ENCODE measurements at places on chromosomes 3 and 15. TPM values are rescaled to one million over a fixed set of nuclear protein-coding genes. Genes with fewer than 3 reads are reported as not detected.

GRCh38 chr15:36108541-36108940, 470.9 kb upstream of the CDIN1 start:
- no peak for DNase-seq
- no peak overlapping the region for H3K27ac ChIP-seq
- no peaks in the 10 kb centered on the region for H3K36me3 ChIP-seq
- H3K4me1 ChIP-seq = peaks cover 7% of the 10 kb centered on the region

VIPR1 gene
- 148 TPM for total RNA-seq

DNA sequence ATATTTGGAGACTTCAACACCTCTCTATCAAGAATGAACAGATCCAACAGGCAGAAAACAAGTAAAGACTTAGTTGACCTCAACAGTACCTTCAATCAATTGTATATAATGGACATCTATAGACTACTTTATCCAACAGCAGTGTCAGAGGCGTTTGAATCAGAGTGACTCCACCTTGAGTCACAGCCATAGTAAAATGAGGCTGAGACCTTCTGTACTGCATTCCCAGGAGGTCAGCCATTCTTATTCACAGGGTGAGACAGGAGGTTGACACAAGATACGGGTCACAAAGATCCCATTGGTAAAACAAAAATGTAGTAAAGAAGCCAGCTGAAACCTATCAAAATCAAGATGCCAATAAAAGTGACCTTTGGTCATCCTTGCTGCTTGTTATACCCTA, 299.8 kb downstream of the CNTN3 start:
- H3K27me3 ChIP-seq = no peaks in the 10 kb centered on the region
- H3K4me3 ChIP-seq = no peak overlapping the region
- no peak overlapping the region for H3K27ac ChIP-seq
- DNase-seq = no peak
- H3K36me3 ChIP-seq = no peaks in the 10 kb centered on the region

RRP9 gene
- 13.4 TPM for total RNA-seq

KLHL40 gene
- not detected for total RNA-seq

DNA sequence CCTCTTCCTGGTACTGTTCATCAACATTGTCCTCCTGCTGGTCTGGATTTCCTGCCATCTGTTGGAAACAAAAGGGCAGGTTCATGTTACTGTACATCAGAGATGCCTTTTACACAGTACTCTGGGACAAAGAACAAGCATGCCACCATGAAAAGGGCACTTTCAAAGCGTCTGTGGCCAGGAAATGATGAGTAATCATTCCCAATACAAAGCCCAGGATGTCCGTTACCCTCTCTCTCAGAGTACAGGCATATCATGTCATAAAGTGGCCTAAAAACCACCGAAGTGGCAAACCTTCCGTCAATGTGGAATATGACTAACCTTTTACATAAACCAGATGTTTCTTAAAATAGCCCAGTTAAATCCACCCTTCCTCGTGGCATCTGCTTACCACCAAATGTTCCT, 71.2 kb downstream of the GOLIM4 start:
- H3K36me3 ChIP-seq = peaks cover 73% of the 10 kb centered on the region
- no peak for DNase-seq
- H3K27me3 ChIP-seq = no peaks in the 10 kb centered on the region
- H3K4me3 ChIP-seq = no peak overlapping the region

- H3K27me3 ChIP-seq = no peaks in the 10 kb centered on the region
- DNase-seq = no peak
- no peak overlapping the region for H3K27ac ChIP-seq
- no peak overlapping the region for H3K4me3 ChIP-seq
- H3K4me1 ChIP-seq = no peaks in the 10 kb centered on the region
These were observed 27.0 kb upstream of the CD200R1L start for GRCh38 chr3:112873632-112874031.

DNA sequence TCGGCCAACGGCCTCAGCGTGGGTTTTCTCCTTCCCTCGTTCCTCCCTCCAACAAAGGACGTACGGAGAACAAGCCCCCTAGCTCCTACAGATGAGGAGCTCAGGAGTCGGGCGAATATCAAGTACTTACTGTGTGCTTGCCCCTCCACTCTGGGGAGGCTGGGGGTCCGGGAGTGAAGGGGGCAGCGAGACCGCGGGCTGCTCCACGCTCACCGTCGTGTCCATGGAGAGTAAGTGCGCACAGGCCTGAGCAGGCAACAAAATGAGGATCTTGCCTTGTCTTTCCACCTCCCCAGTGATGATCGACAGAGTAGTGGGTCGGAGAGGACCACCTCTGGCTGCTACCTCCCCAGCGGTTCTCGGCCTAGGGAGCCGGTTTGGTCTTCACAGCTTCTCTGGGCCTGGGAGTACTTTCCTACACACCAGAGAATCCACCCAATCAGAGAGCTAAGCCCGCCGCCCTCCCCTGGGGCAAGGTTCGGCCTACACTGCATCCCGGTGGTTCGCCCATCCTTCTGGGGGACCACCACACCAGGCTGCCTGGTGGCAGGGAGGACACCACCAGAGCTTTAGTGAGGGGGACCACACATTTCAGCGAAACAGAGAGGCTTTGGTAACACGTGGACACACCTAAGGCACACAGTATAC, 603 bp upstream of the TRANK1 start:
- DNase-seq = no peak
- no peaks in the 10 kb centered on the region for H3K27me3 ChIP-seq
- peak overlapping the region; percentile 86 for H3K27ac ChIP-seq
- peak overlapping the region; percentile 96 for H3K4me3 ChIP-seq
- H3K4me1 ChIP-seq = peaks cover 14% of the 10 kb centered on the region

- no peak overlapping the region for H3K4me3 ChIP-seq
- no peak for DNase-seq
- H3K27me3 ChIP-seq = no peaks in the 10 kb centered on the region
- no peaks in the 10 kb centered on the region for H3K36me3 ChIP-seq
- no peaks in the 10 kb centered on the region for H3K4me1 ChIP-seq
These were observed 257.9 kb downstream of the PDCD6IP start for GRCh38 chr3:34056181-34056910.

BRK1 gene
- total RNA-seq = 86.0 TPM

DNA sequence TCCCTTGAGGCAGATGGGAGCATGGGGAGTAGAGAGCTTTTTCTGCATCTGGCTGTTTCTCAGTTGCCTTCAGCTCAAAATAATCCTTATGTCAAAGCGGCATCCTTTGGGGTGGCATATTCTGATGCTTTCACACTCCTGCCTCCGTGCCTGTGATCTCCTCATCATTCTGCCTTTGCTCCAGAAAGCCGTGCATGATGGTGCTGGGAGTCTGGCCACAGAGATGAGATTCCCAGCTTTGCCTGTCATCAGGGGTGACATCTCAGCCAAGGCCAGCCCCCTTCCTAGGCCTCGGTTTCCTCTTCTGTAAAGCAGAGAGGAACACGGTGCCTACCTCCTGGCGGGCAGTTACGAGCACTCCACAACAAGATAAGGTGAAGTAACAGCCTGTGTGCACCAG, 96.3 kb upstream of the ALDH1A3 start:
- H3K27me3 ChIP-seq = peaks cover 7% of the 10 kb centered on the region
- no peaks in the 10 kb centered on the region for H3K36me3 ChIP-seq
- no peak overlapping the region for H3K27ac ChIP-seq
- no peaks in the 10 kb centered on the region for H3K4me1 ChIP-seq

GRCh38 chr3:176941689-176942088, 255.6 kb downstream of the TBL1XR1 start:
- no peaks in the 10 kb centered on the region for H3K36me3 ChIP-seq
- H3K27me3 ChIP-seq = no peaks in the 10 kb centered on the region
- DNase-seq = no peak
- H3K4me1 ChIP-seq = peaks cover 6% of the 10 kb centered on the region
- H3K27ac ChIP-seq = no peak overlapping the region

SIDT1 gene
- total RNA-seq = 3.2 TPM

DNA sequence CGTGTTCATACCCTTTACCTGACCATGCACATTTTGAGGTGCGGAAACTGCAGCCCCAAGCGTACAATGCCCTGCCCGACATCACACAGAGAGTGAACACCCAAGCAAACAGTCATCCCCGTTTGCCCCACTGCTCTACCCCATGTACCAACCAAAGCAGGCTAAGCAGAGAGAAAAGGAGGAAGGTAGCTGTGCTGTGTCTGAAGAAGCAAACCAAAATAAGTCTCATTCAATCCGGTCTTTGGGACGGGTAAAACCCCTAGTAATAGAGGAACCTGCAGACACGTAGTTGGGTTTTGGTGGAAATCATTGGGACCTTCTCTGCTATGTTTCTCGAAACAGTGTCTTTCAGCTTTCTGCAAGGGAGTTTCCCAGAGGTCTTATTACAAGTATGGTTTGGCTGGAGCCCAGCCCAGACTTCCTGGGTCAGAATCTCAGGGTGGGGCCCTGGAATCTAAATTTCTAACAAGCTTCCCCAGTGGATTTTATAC, 164.6 kb upstream of the HES1 start:
- no peak overlapping the region for H3K4me3 ChIP-seq
- no peaks in the 10 kb centered on the region for H3K27me3 ChIP-seq
- H3K4me1 ChIP-seq = peaks cover 34% of the 10 kb centered on the region
- no peak overlapping the region for H3K27ac ChIP-seq
- H3K36me3 ChIP-seq = no peaks in the 10 kb centered on the region

DNA sequence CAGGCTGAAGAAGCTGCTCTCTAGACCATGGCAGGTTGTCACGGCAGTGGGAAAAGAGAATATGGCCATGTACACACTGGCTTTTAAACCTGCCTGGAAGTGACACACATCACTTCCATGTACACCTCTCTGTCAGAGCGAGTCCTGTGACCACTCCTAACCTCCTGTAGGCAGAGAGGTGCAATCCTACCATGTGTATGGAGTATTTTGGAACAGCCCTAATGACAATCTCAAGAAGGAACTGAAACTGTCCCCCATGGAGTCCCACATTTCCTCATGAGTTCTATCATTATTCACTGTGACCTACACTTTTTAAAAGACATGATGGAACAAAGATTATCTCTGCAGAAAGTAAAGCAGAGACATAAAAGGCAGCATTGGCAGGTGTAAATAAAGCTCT, 153.4 kb upstream of the PFN2 start:
- no peaks in the 10 kb centered on the region for H3K36me3 ChIP-seq
- no peak overlapping the region for H3K4me3 ChIP-seq
- no peaks in the 10 kb centered on the region for H3K4me1 ChIP-seq
- no peak for DNase-seq
- peaks cover 4% of the 10 kb centered on the region for H3K27me3 ChIP-seq
- no peak overlapping the region for H3K27ac ChIP-seq

MYO5C gene
- total RNA-seq = 17.8 TPM

DNA sequence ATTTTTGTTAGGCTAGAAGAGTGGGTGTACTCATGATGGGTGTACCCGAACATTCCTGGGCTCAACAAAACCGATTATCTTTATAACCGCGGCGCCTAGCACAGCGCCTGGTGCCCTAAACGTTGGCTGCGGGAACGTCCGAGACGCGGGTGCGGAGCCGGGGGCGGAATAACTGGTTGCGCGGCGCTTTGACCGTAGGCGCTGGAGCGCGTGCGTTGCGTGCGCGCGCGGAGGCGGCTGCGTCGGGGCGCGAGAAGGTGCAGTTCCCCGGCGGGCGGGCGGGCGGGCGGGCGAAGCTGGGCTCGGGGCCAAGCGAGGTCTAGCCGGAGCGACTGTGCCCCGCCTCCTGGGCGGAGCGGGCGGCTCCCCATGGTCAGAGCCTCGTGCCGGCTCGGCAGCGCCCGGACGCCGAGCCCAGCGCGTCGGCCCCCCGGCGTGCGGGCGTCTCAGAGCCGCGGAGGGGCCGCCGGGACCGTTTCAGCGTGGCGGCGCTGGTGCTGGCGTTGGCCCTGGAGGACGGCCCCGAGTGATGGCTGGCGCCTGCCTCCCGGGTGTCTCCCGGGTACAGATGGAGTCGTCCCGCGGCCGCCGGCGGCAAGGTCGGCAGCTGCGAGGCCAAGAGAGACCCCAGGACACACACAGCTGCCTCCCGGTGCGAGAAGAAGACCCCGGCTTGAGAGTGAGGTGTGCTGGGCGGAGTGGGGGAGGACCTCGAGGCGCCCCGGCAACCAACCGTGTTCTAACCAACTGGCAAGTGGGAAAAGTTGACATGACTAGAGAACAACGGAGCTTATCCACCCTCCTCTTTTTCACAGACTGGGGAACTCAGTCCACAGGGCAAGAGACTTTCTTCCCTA, at the start of gene PLAAT1:
Gene PLAAT1, plus strand, starts transcription at position 373 of the 857 bp plus-strand sequence. CDS start 14,429 bp downstream, outside the sequence.
- H3K4me1 ChIP-seq = peaks cover 10% of the 10 kb centered on the region
- H3K36me3 ChIP-seq = no peaks in the 10 kb centered on the region
- no peak within 1 kb of the TSS for H3K27ac ChIP-seq
- H3K27me3 ChIP-seq = no peaks in the 10 kb centered on the region
- no peak for DNase-seq

GRCh38 chr3:27666272-27666671, 55.9 kb downstream of the EOMES start:
- no peaks in the 10 kb centered on the region for H3K27me3 ChIP-seq
- no peaks in the 10 kb centered on the region for H3K36me3 ChIP-seq
- DNase-seq = no peak
- H3K4me1 ChIP-seq = no peaks in the 10 kb centered on the region

GUCA1C gene
- not detected for total RNA-seq

- H3K27me3 ChIP-seq = no peaks in the 10 kb centered on the region
- H3K4me3 ChIP-seq = no peak overlapping the region
- H3K4me1 ChIP-seq = no peaks in the 10 kb centered on the region
These were observed 267.7 kb upstream of the BCHE start for GRCh38 chr3:166104938-166105337.

All from suprapubic skin (tissue), 4 donors.